ENCODE measurements at places on chromosomes 12 and 14.

- no peak for DNase-seq
Observed at GRCh38 chr12:98238515-98239130, 276.8 kb upstream of the TMPO start.

DNA sequence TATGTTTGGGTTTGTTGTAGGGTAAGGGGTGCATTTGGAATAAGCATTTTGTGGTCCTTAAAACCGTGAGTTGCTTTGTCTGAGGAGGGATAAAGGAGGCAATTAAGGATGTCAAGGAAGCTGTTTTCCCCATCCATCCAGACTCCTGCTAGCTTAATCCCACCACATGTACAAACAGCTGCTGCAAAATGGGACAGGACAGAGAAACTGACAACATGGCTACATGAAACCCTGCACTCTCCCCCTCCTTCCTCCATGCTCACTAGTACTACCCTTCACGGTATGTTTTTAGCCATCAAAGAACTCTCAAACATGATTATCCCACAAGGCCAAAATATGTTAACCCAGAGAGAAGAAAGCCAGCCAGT, 20.6 kb downstream of the ST8SIA1 start:
- DNase-seq, result no peak

- DNase-seq, result no peak
Observed at GRCh38 chr14:64745511-64746091, 41.4 kb downstream of the PLEKHG3 start.

DNA sequence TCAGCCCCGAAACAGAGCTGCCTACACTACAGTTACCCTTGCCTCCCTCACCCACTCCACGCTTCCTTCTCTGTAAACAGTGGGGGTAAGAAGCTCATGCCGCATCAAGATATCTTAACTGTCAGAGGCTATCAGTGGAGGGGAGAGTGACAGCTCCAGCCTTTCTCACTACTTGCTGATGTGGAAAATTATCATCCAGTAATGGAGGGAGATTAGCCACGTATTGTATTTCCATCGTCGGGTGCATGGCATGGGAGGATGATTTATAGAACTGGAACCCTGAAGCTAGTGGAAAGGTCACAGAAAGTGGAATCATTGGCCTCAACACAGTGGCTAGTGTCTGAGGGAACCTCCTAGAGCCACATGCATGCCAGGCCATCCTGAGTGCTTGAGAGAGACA, 270.9 kb upstream of the FKBP4 start:
- DNase-seq, result no peak

DNA sequence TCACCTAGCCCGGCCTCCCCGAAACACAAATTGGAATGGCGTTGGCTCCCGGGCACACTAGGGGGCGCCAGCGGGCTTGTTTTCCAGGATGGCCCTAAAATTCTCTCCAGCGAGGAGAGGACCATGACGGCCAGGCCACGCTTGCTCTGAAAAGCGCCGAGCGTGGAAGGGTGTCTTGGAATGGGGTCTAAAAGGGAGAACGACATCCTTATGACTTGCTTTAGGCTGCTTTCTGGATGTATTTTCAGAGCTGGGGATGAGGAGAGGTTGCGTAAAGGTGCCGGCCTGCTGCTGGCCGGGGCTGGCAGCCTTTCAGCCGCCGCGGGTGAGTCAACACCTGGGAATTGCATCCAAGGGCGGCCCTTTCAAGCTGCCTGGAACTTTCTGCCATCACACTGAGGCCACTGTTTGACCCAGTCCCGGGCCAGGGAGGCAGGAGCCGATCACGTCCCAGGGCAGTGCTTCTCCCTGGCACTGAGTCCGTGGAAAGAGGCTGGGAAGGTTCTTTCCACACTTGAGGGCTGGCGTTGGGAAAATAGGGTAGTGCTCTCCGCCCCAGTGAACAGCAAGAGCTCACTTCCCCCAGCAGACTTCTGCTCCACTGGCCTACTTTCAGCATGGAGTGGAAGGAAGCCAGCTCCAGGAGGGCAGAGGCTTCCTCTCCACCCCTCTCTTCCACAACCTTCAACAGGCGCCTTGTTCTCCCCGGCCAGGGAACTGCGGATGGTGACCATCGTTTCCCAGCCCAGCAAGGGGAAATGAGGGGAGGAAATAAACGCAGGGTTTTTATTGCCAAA, 216.2 kb downstream of the TTC8 start:
- peak; percentile 21 for DNase-seq

GRCh38 chr14:25484235-25484634, 434.3 kb upstream of the STXBP6 start:
- no peak for DNase-seq

DNA sequence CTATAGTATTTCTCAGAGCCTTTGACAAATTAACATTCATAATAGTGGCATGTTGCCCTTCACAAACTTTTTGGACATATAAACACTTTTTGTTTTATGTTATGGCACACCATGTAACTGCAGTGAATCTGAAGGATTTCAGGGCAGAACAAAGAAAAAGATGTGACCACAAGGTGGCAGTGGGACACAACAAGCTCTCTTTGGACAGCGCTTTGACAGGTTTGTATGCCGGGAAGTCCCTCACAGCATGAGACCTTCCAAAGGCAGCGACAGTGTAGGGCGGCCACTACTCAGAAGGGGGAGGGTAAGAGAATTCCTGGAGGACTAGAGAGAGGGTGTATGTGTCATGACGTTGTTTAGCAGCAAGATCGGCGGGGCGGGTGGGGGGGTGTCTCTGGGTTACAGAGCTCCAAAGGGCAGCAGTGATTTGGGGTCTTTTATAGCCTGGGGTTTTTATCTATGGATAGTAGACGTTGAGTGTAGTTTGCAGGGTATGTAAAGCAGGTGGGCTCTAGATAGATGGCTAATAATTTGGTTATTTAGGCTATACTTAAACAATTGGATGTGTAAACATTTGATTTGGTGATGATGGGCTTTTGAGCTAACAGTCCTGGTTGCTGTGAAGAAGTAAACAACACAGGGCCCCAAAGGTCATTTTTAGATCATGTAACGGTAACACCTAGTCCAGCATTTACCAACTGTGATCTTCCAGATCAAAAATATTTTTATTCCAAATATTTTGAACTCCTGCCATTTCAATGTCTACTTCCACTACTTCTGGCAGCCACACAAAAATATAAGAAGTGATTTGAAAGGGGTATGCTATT, 22.9 kb downstream of the ETFBKMT start:
- DNase-seq, result peak; percentile 95

GRCh38 chr12:14956024-14956891, 5.1 kb downstream of the ARHGDIB start:
- peak; percentile 76 for DNase-seq

DNA sequence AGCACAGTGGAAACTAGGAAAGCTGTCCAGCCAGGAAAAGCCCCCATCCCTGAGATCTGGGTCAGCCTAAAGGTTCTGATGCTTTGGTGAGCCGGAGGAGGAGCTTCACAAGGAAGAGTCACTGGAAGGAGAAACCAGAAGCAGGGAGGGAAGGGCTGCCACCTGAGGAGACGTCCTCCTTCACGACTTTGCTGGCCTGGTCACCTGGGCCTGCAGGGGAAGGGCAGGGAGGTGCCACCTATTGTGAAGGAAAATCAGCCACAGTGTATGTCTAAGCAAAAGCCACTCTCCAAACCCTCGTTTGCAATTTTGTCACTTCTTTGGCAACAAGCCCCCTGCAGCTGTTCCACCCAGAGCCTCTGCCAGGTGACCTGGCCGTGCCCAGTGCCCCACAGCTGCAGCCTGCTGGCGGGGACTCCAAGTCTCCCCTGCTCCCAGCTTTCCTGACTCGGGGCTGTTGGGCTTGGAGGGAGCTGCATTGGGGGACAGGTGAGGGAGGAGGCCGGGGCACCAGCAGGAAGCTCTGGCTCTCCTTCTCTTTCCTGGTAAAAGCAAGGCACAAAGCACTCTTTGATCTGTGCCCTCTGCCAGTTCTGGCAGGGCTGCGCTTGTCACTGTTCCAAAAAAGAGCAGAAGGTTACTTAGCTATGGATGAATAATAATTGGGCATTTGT, 120.9 kb upstream of the BCL2L14 start:
- no peak for DNase-seq

- DNase-seq, result no peak
Observed at GRCh38 chr12:33245434-33245833, 194.2 kb downstream of the SYT10 start.

- no peak for DNase-seq
Observed at GRCh38 chr14:89399594-89400068, 17.4 kb downstream of the FOXN3 start.

DNA sequence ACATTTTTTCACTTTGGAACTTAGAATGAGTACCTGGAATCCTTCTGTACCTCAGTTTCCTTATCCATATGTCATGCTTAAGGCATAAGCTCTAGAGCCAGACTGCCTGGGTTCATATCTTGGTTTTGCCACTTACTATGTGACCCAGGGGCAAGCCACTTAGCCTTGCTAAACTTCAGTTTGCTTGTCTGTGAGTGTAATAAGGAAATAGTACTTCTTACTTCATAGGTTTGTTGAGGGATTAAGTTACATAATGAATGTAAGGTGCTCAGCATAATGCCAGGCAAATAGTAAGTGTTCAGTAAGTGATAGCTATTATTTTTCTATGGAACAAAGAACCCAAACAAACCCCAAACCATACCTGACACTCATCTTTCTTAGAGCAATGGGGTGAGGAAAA, 225.1 kb downstream of the BCAT1 start:
- no peak for DNase-seq

GRCh38 chr14:72479461-72479931, 414.4 kb downstream of the DPF3 start:
- peak; percentile 75 for DNase-seq

DNA sequence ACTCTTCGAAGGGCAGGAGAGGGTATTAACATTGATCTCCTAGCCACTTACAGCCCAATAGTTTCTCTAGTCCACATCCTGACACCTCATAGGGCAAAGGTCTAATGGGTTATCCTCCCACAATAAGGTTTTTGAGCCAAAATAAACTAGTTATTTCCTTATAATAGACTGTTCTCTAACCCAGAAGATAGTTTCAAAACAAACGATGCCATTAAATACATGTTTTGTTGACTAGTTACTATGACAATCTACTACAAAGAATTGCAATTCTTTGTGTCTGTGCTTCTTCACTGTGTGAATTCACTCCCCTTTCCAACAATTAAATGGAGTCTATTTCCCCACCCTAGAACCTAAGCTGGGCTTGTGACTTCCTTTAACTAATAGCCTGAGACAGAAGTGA, 6.4 kb upstream of the ACTR10 start:
- DNase-seq, result no peak

- no peak for DNase-seq
Observed at GRCh38 chr14:73173092-73173735, 36.9 kb downstream of the PSEN1 start.

- DNase-seq, result no peak
Observed at GRCh38 chr12:92739113-92739512, 36.3 kb downstream of the PLEKHG7 start.

DNA sequence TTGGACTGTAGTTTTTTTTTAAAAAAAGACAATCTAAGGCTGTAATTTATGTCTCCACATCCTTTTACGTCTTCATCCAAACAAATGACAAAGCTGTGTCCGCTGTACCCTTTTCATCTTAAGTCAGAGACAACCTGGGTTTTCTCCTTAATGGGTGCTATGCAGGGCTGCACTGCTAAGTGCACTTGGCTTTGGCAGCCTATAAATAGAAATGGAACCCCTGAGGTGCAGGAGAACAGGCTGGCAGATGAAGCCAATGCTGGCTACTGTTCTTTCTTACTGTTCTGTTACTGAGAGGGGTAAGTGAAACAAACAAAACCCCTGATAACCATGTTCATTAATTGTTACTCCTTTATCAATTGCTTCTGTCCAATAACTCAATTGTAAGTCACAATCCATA, 47.1 kb upstream of the KICS2 start:
- no peak for DNase-seq

- DNase-seq, result no peak
Observed at GRCh38 chr12:125983784-125984500, 918.7 kb downstream of the AACS start.

Data from GM12878 (cell line).